Stimulated activated CD8-positive, alpha-beta memory T cell treated with anti-CD3 and anti-CD28 coated beads, Interleukin-15, amount 100 ng/mL, for 4 hours (primary cell): ENCODE measurements at places on chromosomes 5 and 9.

DNA sequence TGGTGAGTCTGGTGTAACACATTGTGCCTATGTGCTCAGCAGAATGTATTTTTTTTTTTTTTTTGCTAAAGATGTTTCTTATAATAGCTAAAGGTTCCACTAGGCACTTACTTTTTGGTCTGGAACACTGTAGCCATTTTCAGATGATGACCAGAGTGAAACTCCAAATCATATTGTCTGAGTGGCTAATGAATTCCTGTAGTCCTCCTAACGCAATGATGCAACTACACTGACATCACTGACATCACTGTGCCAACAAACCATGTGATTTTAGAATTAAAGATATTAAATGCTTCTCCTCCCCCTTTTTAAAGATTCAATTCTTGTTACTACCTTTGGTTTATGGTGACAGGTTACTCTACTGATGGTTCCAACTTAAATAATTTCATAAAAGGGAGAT is 28.8 kb downstream of the JAKMIP2 start:
- no peak for DNase-seq

GRCh38 chr9:137673886-137674285 is 55.1 kb downstream of the EHMT1 start:
- DNase-seq = no peak

GRCh38 chr9:5392285-5392684 is 45.4 kb downstream of the PLGRKT start:
- DNase-seq = no peak

DNA sequence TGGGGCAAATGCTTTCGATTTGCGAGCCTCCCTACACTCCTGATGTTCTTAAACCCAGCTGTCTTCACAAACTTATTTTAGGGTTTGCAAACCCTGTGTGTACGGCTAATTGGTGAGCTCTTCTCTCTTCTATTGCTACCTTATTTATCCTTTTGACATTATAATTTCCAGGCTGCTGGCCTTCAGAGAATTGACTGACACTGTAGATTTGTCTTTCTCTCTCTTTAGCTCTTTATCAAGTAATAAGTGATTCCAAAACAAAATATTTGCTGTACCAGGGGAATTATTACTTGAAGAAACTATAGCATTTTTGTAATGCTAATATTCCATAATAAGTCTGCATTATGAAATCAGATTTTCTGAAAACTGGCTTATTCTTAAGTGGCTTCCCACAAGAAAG is 92.5 kb downstream of the NPR3 start:
- DNase-seq = no peak
